ENCODE measurements at places on chromosomes 2 and 18.

- DNase-seq: no peak
Measured at GRCh38 chr2:235073868-235074413, 122.1 kb downstream of the SH3BP4 start.

- DNase-seq: no peak
Measured at GRCh38 chr2:15253247-15253646, 307.9 kb downstream of the NBAS start.

DNA sequence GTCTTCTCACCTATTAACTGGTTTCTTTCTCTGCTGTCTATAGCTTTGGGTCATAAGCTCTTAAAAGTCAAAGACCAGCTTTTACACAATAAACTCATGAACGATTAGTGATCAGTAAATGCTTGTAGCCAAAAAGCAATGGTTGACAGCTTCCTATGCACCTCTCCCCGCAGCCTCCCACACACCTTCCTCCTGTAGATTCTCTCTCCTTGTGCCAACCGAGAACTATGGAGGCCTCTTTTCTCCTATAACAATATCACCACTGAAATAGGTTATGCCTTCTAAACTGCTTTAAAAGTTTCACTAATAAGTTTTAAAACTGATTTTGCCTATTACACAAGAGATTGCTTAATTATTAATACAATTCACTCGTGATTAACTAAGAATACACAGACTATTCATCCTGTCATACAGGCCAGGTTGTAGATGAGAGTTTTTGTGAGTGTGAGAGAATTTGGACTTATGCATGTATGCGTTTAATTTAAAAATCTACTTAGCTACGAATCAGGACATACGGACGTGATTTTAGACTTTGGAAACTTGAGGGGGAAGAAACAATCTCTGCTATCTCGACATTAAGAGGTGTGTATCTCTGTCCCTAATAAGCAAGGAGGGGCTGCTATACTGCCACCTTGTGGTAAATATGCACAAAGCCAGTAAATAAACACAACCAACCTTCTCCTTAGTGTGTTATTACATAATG lies 229.1 kb upstream of the RBBP8 start:
- DNase-seq: no peak

DNA sequence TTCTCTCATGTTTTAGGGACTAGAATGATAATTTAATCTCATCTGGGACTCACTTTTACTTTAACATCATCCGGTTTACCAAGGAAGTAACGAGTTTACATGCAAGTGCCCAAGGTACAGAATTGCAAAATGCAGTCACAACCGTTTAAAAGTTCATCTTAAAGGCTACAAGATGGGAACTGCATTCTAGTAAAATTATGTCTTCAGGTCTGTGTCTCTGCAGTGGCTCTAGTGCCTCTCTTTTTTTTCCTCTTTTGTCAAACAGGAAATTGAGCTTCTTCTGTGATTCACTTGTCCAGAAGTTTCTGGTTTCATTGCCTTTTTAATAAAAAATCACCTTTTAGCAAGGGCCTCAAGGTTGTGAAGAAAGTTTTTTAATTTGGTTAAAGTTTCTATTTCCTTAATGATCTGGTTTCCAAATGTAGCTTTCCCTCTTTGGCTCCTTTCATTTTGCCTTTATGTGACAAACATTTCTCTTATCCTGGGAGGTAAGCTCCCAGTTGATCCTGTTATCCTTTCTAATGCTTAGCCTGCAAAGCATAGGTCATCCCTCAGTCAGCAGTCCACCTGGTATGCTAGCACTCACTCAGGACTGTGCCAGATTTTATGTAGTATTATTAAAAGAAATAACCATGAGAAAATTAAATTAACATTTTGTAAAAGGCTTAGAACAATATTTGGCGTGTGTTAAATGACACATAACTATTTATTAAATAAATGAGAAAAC lies 2.4 kb downstream of the GLS start:
- DNase-seq: no peak

DNA sequence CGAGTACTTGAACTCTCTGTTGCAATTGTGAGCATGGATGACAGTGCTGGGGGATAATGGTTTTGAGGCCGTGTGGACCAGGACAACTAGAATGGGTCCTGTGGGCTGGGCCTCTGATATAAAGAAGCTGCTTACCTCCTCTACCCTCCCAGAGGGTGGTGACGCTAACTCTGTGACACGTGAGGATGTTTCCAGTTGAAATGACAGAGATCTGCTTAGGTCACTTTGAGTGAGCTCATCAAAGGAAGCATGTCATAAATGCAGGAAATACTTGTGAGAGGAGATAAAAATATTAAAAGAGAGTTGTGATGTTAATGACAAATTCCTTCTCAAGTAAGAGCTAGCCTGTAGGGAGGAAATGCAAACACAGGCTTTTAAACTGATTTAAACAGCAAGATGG lies 16.4 kb downstream of the RMC1 start:
- DNase-seq: no peak

DNA sequence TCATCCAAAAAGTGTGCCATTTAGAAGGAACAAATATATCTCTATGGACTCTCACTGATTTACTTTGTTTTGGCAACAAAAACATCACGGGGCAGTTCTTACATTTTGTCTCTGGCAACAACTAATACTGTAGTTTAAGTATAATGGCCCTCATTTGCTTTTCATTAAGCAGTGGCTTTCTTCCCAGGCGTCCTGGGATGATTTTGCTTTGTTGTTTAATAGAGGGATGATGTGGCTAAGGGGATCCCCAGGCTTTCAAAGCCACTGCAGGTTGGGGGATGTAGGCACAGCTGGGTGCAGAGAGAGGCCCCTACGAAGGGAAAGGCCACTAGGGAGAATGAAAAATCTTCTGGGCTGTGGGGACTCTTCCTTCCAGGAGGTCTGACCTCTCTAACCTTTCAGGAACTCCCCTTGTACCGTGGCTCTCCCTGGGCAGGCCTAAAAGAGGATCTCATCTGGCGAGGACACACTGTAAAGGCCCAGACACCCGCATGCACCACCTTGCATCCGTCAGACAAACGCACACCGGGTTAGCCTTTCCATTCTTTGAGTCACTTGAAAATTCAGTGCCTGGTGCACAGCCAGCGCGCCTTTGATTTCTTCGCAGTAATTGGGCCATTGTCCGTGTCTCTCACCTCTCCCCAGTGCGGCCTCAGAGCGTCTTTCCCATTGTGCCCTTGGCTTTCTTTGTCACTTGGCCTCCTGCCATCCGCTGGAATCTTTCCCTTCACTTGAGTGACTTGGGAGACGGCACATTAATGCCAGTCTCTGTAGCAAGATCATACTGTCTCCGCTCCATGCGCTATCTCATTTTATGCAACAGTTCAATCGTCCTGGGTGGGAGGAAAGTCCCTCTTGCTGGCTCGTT lies 40.3 kb upstream of the AFF3 start:
- DNase-seq: no peak

DNA sequence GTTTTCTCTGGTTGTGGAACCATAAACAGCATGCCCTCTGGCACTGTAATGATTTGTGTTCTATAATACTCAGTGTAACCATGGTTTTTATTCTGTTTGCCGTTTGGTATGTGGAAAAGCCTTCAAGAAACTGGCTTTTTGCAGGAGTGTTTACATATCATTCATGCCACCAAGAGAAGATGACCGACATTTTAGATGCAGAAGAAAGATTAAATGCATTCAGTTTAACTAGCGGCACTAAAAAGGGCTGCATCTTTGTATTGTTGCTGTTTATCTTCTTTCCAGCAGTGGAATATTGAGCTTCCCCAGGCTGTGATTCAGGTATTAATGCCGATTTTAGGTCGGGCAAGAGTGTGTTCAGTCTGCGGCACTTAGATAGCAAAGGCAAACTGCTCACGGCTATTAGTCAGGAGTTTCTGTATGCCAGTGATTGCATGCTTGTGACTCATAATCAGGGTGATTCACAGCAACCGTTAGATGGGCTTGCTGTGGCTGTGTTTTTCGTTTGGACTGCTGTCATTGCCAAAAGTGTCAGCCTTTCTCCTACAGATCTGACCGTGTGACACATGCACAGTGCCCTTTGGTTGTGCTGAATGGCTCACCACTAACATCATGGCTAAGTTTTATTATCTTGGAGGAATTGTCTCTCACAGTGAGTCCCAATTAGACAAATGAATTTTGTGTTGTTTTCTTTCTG lies 479.7 kb downstream of the PARD3B start:
- DNase-seq: peak; percentile 55

- no peak for DNase-seq
Measured at GRCh38 chr2:200863782-200864175, 679 bp downstream of the CLK1 start.

- DNase-seq: no peak
Measured at GRCh38 chr2:23629772-23630480, 244.9 kb downstream of the KLHL29 start.

DNA sequence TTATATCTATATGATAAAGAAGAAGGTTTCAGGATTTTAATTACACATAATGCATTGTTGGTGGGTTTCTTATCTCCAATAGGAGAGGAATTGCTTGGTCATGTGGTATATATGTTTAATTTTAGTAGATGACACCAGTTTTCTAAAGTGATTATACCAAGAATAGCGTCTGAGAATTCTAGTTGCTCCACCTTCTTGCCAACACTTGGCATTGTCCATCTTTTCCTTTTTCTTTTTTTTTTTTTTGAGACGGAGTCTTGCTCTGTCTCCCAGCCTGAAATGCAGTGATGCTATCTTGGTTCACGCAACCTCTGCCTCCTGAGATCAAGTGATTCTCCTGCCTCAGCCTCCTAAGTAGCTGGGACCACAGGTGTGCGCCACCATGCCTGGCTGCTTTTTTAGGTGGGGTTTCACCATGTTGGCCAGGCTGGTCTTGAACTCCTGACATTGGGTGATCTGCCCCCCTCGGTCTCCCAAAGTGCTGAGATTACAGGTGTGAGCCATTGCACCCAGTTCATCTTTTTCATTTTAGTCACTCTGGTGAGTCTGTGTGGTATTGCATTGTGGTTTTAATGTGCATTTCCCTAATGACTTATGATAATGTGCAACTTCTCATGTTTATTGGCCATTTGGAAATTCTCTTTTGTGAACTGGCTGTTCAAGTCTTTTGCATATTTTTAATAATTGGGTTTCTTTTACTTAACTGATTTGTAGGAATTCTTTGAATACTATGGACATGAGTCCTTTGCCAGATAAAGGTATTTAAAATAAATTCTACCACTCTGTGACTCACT lies 37.3 kb upstream of the ZNF512 start:
- DNase-seq: no peak

Data from activated T-cell treated with anti-CD3 and anti-CD28 coated beads, Interleukin-2, amount 50 U/mL, for 48 hours (primary cell).